CD14-positive monocyte (primary cell): ENCODE measurements at places on chromosomes 4 and X.

- no peak for DNase-seq
These were observed 22.5 kb downstream of the STX18 start for GRCh38 chr4:4519297-4519894.

- DNase-seq, result no peak
These were observed 5.7 kb upstream of the DGAT2L6 start for GRCh38 chrX:70171624-70172023.

- DNase-seq, result no peak
These were observed 256.9 kb upstream of the DKK2 start for GRCh38 chr4:107292979-107293378.

DNA sequence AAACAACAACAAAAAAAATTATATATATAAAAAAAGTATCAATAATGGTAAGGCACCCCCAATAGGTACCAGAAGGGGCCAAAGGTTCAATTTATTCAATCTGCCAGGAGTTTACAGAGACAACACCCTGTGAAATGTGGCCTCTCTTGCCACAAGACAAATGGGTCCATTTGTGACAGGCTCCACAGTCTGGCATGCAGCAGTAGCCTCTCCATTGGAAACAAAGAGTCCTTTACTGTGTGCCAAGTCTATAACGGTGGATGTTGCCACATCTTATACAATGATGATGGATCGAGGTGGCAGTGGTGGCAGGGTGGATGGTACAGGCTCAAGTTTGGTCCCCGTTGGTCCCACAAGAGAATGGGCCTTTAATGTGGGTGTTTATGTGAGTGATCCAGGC is 70.1 kb upstream of the SH3RF1 start:
- no peak for DNase-seq

GRCh38 chrX:3166670-3167455 is 125.6 kb downstream of the ARSF start:
- DNase-seq, result no peak

GRCh38 chr4:185598846-185599552 is 63.7 kb upstream of the PDLIM3 start:
- no peak for DNase-seq

DNA sequence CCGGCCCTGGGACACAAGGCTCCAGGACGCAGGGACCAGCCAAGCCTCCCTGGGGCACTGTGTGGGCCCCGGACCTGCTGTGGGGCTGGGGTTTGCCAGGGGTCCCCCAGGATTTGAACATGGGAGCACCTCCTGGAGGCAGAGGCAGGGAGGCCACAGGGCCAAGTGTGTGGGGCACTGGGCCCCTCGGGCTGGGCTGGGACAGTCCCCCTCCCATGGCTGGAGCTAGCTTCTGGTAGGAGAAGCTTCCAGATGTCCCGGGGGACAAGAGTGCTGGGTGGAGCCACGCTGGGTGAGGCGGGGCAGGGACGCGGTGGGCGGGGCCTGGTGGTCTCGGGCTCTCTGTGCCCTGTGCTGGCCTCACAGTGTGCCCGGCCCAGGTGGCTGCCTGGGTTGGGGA is 18.6 kb downstream of the FGFRL1 start:
- no peak for DNase-seq

DNA sequence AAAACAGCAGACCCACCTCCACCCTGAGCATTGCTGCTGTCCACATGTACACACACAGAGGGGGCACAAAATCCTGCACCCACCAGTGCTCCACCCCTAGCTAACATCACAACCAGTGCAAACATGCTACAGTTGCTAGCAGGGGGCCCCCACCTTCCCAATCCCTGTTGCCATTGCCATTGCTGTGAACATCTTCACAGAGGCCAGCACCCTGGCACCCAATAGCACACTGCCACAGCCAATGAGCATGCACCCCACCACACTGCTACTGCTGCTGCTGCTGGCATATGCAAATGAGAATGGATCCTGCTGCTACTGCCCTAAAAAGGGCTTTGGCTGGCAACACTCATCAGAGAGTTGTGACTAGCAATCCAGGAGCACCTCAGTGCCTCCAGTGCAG is 1061.9 kb downstream of the ARAP2 start:
- DNase-seq, result no peak

DNA sequence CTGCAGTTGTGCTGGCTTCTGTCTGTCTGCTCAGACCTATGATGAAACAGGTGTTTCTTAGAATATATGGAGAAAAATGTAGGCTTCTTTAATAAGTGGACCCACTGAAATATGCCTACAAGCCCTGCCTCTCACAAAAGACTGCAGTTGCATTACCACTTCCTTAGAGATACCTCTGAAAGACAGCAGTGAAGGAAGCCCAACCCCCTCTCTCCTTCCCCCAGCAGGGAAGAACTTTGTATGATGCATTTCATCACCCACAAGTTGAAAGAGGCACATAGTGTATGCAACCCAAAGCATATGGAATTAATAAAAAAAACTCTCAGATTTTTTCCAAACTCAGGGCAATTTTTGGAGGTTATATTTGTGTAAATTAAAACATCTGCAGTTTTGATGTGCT is 916.7 kb downstream of the TECRL start:
- no peak for DNase-seq

DNA sequence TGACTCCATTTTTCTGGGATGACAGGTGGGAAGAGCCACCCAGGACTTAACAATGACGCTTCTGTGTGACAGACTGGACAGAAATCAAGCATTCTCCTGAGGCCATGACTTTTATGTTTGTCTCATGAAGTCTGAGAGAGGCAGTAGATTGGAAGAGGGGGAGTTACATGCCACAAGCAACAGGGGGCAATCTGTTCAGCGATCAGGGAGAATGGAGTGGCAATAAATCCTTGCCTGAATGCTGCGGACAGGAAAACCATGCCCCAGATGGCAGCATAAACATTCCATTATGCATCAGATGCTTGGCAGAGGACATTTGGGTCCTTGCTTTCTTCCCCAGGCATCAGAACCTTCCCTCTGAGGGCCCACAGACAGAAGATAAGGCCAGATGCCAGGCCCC is 312.4 kb upstream of the DIPK2B start:
- no peak for DNase-seq

GRCh38 chr4:77669946-77670590 is 64.4 kb downstream of the CXCL13 start:
- DNase-seq, result no peak

GRCh38 chrX:100979881-100980607 is 10.5 kb downstream of the ARL13A start:
- DNase-seq, result no peak

- no peak for DNase-seq
These were observed 53.9 kb downstream of the DMP1 start for GRCh38 chr4:87704001-87704400.

GRCh38 chrX:2595258-2595657 is 94.5 kb upstream of the DHRSX start:
- no peak for DNase-seq

- DNase-seq, result no peak
These were observed 1.8 kb upstream of the ZCCHC4 start for GRCh38 chr4:25310803-25311166.

DNA sequence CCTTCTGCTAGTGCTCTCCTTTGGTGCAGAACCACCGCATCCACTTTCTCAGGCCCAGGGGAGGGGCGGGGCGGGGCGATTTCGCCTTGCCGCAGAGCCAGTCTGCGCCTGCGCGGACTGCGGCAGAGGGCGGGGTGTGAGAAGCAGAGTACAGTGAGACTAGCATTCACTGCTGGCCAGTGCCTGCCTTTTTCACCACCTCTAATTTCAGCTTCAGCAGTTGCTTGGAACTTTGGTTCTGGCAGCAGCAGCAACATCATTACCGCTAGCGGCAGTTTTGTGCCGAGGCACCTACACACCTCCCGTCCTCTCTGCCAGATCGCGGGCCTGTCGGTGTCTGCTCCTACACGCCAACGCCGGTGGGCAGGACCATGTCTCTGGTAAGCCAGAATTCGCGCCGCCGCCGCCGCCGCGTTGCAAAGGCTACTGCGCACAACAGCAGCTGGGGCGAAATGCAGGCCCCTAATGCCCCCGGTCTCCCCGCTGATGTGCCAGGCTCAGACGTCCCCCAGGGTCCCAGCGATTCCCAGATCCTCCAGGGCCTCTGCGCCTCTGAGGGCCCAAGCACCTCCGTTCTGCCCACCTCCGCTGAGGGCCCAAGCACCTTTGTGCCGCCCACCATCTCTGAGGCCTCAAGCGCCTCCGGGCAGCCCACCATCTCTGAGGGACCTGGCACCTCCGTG is at the start of gene MAGEE1:
MAGEE1 (plus strand) TSS at position 151 of the 683 bp plus-strand sequence; CDS start at position 372, 221 bp downstream.
- peak; percentile 5 for DNase-seq

- no peak for DNase-seq
These were observed 704 bp upstream of the SEPSECS start for GRCh38 chr4:25160714-25161592.

GRCh38 chrX:70129816-70130215 is 3.4 kb upstream of the IGBP1 start:
- no peak for DNase-seq

DNA sequence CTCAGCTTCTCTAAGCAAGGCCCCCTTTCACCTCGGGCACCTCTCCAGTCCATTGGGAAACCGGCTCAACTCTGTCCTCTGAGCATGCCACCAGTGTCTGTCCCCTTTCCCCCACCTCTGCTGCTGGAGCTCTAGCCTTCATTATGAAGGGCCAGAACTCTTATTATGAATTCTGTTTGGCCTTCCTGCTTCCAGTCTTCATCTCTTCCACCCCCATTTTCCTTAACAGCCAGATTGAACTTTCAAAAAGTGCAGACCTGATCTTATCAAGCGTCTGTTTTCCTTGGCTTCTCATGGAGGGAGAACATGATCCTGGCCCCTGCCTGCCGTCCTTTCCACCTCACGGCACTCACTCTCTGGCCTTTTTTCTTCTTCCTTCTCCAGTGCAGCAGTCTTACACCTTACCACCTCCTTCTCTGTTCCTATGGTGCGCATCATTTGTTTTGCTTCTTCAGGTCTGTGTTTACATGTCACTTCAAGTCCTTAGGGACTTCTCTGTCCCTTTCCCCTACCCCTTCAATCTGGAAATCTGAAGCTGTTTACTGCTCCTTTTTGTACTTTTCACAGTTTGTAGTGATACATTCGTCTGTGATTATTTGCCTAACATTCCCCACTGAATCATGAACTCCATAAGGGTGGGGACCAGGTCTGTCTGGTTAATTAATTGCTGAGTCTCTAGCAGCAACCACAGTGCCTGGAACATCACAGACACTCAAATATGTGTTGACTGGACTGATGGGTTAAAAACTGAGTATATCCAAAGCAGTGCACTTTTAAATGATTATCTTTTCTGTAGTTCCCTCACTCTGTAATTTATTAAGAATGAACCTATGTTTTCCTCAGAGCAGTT is 55.8 kb downstream of the FNIP2 start:
- DNase-seq, result no peak

DNA sequence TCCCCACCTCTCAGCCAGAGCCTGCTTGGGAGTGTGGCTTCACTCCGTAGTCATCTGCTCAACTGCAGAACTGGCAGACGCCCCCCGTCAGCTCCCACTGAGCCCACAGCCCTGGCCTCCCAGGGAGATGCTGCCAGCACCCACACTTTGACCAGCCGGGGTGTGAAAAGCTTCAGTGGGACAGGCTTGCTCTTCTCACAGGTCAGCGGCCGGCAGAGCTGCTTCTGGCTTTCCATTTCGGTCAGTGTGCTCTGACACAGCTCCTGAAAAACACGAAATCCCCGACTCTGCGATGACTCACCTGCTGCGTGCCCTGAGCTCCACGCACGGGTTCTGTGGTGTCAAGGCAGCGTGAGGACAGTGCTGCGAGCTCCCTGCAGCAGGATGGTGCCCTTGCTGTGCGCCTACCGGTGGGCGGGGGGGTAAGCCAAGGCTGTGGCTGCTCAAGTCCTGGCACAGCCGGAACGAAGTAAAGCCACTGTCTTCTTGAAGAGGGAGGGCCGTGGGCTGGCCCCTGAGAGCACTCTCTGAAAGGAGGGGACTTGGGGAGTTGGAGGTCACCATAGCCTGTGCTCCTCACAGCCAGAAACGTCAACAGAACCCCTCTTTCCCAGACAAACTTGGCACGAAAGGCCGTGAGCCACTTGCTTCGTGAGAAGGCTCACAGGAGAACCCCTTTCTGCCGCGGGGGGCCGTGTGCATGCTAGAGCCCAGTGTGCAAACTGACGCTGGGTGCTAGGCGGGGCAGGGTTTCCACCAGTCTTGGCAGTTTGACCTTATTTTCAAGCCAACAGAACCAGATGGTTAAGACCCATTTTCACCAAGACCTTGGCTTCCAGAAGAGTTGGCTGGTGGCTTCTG is 23.6 kb downstream of the NOP14 start:
- DNase-seq, result no peak

DNA sequence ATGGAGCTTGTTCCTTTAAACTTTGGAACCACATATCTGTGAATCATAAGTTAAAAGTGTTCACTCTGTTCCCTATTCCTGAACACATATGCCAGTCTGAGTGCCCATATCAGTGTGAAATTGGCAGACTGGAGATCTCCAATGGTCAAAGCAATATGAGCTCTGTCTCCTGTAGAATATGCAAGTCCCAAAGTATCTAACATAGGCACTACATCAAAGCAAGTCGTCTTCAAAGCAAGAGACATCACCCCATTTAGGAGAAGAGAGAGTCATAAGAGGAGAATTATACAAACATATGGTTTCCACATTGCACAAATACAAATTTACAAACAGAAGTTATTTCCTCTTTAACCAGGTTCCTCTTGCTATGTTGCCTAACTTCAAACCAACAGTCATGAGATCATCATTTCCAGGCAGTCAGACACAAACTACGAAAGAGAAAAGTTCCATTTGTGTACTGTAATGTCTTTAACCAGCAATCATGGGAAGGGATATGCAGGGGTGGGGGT is 9.9 kb upstream of the GK start:
- peak; percentile 88 for DNase-seq

GRCh38 chr4:72900952-72901351 is 168.6 kb downstream of the COX18 start:
- no peak for DNase-seq
